Lower leg skin (tissue), 4 donors: ENCODE measurements at places on chromosomes 13 and 19. TPM values are rescaled to one million over a fixed set of nuclear protein-coding genes. Genes with fewer than 3 reads are reported as not detected.

The ERFL gene
- 0.16 TPM for total RNA-seq

The SPACA4 gene
- total RNA-seq, result not detected

The TJP3 gene
- total RNA-seq, result 34.2 TPM

The HS6ST3 gene
- 0.83 TPM for total RNA-seq

The CLEC17A gene
- not detected for total RNA-seq

The NTF4 gene
- total RNA-seq, result 9.3 TPM

The PCDH20 gene
- 1.0 TPM for total RNA-seq

The ADGRE1 gene
- not detected for total RNA-seq

The ZNF835 gene
- total RNA-seq, result 0.30 TPM

The SIGLEC8 gene
- total RNA-seq, result 0.38 TPM
